ENCODE measurements at places on chromosomes 12 and 14.

- no peak for DNase-seq
These were observed 285.7 kb downstream of the RMST start for GRCh38 chr12:97748298-97748697.

DNA sequence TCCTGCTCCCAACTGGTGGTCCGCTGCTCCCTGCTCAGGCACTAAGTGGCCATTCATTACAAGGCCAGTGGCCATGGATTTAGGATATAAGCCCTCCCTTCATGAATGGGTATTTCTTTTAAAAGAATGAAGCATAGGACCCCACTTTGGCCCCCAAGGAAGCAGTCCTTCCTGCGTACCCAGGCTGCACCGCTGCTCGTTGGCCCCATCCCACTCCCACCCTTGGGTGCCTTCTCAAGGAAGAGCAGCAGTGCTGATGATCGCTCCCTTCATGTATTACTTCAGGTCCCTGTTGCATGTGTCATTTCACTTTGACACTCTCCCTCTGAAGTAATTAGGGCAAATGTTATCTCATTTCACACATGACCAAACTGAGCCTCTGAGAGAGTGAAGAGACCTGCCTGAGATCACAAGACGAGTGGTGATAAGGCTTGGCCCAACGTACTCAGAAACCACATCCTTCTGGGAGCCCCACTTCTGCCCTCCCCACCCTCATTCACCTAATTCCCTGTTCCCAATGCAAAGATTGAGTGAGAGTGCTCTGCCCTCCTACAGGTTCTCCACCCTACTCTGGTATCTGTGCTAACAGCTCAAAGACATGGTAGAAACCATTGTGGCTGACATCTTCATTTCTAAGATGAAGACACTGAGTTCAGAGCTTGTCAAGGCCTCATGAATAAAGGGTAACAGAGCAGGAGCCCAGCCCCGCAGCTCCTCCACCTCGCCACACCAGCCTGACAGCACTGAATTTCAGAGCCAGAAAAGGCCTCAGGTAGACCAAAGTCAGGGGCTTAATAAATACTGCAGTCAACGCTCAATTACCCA, 10.3 kb upstream of the KRT2 start:
- DNase-seq: no peak

DNA sequence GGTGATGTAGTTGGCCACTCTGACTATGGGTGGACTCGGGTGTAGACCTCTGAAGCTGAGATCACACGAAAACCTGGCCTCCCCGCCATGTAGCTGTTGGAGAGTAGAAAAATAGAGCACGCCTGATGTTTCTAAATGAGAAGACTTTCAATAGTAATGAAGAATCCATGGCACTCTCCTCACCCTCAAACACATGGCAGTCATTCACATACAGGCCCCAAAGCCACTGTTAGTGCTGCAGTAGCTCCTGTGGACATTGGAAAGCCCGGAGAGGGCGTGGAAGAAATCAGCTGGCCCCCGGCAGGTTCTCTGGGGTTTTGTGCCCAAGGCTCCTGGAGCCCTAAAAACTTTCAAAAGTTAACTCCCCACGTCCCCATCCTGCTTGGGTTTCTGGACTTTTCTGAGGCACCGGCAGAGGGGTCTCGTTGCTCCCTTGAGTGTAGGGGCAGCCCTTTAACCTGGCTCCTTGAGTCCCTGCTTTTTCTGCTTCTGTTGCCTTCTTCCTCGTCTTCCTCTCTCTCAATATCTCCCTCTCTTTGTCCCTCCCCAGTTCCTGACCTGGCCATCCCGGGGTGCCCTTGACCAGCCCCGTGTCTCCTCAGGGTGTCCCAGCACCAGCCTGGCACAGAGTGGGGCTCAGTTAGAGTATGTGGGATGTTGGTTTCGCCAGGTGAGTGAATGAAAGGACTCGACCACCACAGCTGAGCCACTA, 8.3 kb downstream of the MEG3 start:
- DNase-seq: no peak

GRCh38 chr12:26042645-26043044, 82.2 kb downstream of the BHLHE41 start:
- DNase-seq: no peak

DNA sequence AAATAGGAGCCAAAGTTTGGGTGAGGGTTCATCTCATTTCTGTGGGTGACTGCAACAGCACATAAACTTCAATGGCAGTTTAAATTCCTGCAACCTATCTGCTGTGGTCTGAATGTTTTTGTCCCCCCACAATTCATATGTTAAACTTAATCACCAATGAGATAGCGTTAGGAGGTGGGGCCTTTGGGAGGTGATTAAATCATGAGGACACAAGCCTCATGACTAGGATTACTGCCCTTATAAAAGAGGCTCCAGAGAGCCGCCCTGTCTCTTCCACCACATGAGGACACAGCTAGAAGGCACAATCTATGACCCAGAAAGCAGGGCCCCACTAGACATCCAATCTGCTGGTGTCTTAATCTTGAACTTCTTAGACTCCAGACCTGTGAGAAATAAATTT, 3.8 kb upstream of the CCDC91 start:
- DNase-seq: no peak

- DNase-seq: no peak
These were observed 388.9 kb downstream of the SOX5 start for GRCh38 chr12:23560611-23561010.

GRCh38 chr12:10339053-10339840, 31.6 kb downstream of the KLRD1 start:
- no peak for DNase-seq
